Thoracic aorta (tissue), 2 donors: ENCODE measurements at places on chromosomes 6 and 20. TPM values are rescaled to one million over a fixed set of nuclear protein-coding genes. Genes with fewer than 3 reads are reported as not detected.

The CDC25B gene
- total RNA-seq: 41.8 TPM

DNA sequence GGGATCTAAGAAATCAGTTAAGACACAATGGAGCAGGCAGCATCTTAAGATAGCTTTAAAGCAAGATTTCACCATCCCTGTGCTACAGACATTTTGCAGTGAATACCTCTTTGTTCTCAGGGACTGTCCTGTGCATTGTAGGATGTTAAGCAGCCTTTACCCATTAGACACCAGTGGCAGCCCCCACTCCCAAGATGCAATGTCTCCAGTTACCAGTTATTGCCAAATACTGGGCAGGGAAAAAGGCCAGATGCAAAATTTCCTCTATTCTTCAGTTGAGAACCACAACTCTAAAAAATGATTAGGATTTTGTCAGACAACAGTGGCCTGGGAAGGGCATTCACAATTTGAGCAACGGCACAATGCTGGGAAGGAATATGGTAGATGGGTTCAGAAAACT, 6.1 kb downstream of the FBXO5 start:
- no peak for DNase-seq

- DNase-seq: no peak
These were observed 12.1 kb downstream of the BPIFB3 start for GRCh38 chr20:33065785-33066184.

DNA sequence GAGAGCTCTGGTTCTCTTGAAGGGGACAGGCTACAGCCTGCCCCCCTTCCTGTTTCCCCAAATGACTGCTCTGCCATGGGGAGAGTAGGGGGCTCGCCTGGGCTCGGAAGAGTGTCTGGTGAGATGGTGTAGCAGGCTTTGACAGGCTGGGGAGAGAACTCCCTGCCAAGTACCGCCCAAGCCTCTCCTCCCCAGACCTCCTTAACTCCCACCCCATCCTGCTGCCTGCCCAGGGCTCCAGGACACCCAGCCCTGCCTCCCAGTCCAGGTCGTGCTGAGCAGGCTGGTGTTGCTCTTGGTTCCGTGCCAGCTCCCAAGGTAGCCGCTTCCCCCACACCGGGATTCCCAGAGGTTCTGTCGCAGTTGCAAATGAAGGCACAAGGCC, 9.8 kb downstream of the VEGFA start:
- DNase-seq: no peak

- DNase-seq: no peak
These were observed 6.8 kb downstream of the HSPA12B start for GRCh38 chr20:3739054-3739925.

- no peak for DNase-seq
These were observed at the start of gene HLA-DPB1 for GRCh38 chr6:33075568-33076405. TSS of gene HLA-DPB1 (plus strand) at chr6:33075990. CDS start at chr6:33076042, 52 bp downstream.

DNA sequence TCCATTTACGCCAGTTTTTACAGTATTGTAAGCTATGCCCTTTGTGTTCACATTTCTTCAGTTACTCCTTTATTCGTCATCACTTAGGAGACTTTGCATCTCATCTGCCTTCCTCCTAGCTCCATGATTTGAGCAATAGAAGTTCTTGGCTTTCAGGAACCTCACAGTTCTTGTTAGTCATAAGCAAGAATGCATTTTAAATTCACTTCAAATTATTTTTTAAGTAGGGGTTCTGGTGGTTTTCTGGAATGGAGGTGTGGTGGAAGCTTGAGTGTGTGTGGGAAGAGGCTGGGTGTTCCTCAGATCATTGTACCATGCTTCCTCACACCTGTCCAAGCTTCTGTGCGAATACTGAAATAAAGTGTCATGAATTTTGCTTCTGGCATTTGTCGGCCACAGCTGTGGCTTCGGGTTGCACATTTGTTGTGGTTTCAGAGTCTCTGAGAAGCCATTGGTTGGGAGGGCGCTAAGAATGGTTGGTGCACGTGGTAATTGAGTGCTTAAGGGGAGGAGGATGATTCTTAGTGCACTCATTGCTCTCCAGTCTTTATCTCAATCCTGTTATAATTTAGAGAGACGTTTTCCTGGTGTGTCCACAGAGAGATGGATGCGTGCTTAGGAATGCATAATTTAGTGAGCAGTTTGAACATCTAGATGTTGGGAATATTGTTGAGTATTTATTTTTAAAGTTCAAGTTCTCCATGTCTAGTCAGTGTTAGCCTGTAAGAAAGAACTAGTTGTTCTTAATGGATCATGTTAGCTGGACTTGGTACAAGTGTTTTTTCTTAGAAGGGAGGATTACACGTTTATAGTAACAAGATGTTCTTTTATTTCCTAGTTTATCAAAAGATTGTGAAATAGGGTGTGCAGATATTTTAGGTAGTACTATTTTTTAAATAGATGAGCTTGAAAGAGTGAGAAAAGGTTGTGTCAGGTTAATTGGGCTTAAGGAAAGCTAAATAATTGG, 31.9 kb downstream of the FOXO3 start:
- DNase-seq: no peak

- DNase-seq: no peak
These were observed 4.5 kb upstream of the PTCRA start for GRCh38 chr6:42911171-42912021.

DNA sequence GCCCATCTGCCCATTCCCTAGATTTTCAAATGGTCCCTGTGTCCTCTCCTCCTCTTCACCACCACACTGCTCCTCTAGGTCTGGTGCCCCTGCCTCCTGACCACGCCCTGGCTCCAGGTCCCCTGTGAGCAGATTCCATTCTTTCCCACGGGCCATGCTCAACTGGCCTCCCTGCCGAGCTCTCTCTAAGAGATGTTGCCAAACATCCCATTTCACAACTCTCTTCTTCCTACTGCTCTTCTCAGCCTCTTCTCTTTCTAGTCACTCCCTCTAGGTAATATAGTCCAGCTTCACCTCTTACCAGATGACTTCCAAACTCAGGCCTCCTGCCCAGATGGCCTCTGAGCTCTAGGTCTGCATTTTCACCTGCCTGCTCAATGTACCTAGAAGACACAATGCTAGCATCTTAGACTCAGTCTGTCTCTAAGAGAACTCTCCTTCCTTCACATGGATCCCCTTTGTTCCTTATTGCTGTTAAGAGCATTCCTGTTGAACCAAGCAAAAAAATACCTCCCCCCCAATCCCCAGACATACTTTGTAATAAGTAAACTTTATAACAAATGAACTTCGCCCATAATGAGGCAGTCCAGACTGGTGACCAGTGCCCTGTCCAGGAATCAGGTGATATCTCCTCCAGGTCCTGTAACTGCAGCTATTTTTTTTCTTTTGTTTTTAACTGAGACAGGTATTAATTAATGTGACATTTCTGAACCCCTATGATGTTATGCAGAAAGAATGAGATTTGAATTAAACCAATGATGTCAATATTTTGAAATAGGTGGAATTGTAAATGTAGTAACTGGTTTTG, 79.0 kb downstream of the LYRM4 start:
- DNase-seq: no peak

GRCh38 chr20:5974531-5974930, 24.1 kb downstream of the MCM8 start:
- DNase-seq: no peak

- no peak for DNase-seq
These were observed 654.5 kb upstream of the PTCHD4 start for GRCh38 chr6:48765352-48765961.

DNA sequence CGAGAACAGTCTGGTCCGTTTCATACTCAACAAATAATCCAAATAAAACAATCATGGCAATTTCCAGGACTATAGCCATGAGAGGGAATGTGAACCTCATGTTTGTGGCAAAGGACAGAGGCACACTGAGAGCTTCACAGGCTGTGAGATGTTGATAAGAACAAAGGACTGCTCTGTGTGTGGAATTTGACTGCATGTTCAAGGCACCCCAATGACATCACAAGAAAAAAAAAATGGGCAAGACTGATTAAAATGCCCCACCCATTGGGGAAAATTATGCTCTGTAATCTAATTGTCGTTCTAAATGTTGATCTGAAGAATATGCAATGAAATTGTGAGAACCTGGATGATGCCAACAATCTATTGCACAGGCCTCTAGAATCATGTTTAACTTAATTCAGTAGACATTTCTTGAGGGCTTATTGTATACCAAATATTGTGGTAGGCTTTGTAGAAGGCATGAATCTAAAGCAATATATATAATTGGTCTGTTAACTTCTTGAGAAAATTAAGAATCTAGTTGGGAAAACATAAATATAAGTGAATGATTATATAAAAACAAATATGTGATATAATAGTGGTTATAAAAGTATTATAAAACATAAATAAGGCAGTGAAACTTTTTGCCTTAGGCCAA, at the start of gene RHAG:
Gene RHAG (minus strand): TSS at position 127 of the 637 bp plus-strand sequence. CDS start 27 bp downstream, at position 100.
- no peak for DNase-seq

- peak; percentile 78 for DNase-seq
These were observed 79.8 kb downstream of the KIF13A start for GRCh38 chr6:17907406-17908229.
